Activated naive CD8-positive, alpha-beta T cell treated with anti-CD3 and anti-CD28 coated beads, Interleukin-2, amount 50 U/mL, for 16 hours (primary cell): ENCODE measurements at places on chromosomes 3 and 15.

- DNase-seq = no peak
These were observed 37.8 kb downstream of the BOC start for GRCh38 chr3:113249111-113249510.

- no peak for DNase-seq
These were observed 319.8 kb upstream of the LRRFIP2 start for GRCh38 chr3:37494216-37494615.

- DNase-seq = no peak
These were observed 9.2 kb downstream of the SHC4 start for GRCh38 chr15:48954538-48954937.

- DNase-seq = no peak
These were observed 617.5 kb downstream of the TBL1XR1 start for GRCh38 chr3:176579711-176580185.

DNA sequence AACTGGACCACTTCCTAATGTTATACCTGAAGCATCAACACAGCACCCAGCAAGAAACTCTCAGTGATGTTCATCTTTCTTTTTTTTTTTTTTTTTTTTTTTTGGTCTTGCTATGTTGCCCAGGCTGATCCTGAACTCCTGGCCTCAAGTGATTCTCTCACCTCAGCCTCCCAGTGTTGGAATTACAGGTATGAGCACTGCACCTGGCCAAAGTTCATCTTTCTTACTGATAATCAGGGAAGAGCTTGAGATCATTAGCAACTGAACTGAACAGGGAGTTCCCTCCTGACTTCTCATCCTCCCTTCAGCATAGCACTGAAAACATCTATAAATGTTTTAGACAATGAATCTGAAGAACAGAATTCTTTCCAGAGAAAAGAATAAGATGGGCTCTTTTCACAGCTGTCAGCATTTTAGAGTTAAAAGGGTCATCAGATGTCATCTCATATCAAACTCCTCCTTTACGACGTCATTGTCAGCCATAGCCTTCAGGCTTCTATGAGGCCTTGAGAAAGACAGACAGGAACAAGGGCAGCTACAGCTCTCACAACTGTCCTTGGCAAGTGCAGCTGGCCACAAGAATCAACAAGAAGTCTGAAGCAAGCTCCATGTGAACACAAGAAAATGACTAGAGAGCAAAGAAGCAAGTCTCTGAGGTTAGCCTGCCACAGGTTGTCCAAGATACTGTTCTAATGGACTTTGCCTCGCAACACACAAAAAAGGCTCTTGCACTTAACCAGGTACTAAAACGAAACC is 33.8 kb downstream of the SCAP start:
- no peak for DNase-seq

- no peak for DNase-seq
These were observed 35.3 kb downstream of the KCNH8 start for GRCh38 chr3:19183584-19183983.

DNA sequence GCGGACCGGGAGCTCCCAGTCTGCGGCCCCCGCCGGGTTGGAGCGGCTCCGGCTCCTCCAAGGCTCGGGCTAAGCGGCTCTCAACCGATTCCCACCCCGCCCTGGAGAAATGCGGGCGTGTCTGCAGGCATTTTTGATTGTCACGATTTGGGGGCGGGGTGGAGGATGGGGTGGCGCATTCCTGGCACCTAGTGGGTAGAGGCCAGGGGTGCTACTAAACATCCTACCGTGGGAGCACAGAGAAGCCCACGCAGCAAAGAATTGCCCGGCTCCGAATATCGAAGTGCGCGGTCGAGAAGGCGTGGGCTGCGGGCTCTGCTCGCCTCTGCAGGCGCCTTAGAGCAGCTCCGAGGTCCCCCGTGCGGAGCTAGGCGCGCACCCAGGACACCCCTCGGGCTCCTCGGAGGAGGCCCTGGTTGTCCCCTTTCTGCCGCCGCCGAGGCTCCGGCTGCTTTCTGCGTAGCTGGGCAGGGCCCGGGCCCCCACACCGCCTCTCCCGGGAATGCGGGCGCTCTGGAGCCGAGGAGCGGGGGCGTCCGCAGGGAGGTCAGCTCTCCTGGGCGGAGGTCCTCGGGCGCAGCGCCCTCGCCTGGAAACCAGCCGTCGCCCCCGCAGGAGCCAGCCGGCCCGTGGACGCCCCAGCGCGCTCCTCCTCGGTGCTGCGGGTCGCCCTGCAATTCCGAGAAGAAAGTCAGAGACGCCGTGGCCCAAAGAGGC is 16.5 kb upstream of the LAMP3 start:
- no peak for DNase-seq

GRCh38 chr15:58065445-58066041 is at the start of gene ALDH1A2:
ALDH1A2 (minus strand) TSS chr15:58065711; CDS start chr15:58065650, 61 bp downstream.
- no peak for DNase-seq

DNA sequence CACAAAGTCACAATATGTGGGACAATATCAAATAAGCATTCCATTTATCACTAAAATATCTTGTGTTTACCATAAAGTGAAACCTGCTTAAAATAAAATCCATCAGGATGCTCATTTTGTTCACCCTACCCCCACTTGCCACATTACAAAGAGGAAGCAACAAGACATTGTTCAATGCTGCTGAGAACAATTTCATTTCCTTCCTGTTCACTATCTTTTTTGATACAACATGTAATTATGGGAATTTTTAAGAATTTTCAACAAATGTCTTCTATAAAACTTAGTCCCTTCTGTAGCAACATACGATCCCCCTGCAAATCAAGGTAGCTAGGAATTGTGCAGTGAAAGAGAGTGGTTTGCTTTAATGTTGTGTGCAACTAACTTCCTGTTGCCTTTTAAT is 34.9 kb upstream of the GPR160 start:
- DNase-seq = no peak

DNA sequence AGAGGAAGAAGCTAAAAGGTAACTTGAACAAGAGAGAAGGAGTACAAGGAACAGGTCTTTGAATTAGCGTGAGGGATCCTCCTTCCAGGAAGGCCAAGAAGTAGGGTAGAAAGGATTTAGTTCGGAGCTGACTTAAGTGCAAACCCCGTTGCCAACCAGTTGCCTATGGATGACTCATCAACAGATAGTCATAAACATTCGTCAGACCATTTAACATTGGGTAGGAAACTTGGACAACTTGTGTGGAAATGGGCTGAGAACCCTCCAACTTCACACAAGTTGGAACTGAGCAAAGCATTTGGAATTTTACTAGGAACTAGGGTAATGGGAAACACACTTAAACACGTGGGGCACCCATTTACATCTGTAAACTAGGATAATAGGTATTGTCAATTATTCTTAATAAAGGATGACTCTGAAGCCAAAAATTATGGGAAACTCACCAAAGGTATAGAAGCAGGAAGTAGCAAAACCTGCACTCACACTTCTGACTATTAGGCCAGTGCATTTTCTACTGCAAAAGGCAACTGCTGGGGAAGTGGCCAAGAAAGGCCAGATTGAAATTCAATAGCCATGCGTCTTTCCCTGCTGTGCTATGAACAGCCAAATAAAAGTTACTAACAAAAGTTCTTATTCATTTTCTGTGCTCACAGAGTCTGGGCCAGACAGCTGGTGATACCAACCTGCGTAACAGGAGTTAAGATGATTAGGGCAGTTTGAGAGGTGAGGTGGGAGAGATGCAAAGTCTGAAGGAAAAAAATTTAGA is 174.5 kb upstream of the TMC3 start:
- no peak for DNase-seq

- DNase-seq = no peak
These were observed 36.1 kb upstream of the XIRP1 start for GRCh38 chr3:39228496-39228895.

GRCh38 chr15:71117714-71118305 is 2.5 kb downstream of the THSD4 start:
- no peak for DNase-seq

DNA sequence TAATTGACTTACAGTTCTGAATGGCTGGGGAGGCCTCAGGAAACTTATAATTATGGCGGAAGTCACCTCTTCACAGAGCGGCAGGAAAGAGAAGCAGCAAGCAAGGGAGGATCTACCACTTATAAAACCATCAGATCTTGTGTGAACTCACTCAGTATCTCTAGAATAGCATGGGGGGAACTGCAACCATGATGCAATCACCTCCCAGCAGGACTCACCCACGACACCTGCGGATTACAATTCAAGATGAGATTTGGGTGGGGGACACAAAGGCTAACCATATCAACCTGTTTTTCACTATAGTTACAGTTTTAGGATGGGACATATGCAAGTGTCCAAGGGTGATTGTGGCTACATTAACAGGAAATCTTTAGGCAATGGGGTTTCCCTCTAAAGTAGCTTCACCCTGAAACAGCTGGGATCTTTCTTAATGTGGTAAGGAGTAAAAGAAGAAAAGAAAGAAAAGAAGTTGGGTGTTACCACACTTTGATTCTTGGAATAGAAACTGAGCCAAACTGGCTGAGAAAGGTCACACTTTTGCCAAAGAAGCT is 453.8 kb downstream of the OTOL1 start:
- DNase-seq = no peak

GRCh38 chr15:62719316-62719715 is 323.2 kb upstream of the TPM1 start:
- DNase-seq = no peak

GRCh38 chr3:24012589-24013269 is 67.6 kb downstream of the NR1D2 start:
- no peak for DNase-seq

DNA sequence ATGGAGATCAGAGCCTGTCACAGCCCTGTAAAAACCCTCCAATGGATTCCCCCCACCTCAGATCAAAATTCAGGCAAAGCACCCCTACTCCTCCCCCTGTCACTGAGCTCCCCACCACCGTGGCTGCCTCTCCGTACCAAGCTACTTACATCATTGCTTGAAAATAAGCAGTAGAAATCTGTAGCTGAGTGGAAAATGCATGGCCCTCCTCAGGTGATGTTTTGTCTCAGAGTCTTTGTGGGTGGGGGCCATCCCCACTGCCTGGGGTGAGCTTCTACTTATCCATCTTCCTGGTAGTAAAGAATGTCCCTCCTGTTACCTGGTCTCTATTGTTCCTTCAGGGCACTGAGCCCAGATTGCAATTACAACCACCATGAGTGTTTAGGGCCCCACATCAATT is 34.5 kb downstream of the SLCO2A1 start:
- no peak for DNase-seq

GRCh38 chr3:188220988-188221818 is 67.2 kb downstream of the LPP start:
- no peak for DNase-seq

- DNase-seq = no peak
These were observed 150.0 kb downstream of the NFKBIZ start for GRCh38 chr3:101999177-101999779.

DNA sequence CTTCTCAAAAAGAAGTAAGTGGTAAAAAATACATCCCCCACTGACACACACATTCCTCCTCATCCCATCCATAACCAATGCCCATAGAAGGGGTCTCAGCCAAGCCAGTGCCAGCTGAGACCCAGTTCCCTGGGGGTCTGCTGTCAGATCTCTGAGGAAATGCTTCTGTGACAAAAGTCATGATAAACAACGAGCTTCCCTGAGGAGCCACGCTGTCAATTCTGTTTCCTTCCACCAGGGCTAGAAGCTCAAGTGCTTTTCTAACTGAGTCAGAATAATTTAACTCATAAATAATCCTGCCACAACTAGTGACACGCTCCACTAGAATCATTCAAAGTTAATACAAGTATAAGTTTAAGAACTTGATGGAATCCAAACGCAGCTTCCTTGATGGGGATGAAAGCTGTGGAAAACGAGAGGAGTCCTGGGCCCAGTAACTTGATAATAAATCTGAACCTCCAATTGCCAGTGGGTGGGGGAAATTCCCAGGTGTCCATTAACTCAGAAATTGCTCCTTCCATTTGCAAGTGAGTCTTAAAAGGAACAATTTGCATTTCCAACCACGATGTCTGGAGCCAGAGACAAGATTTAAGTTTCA is 348.7 kb upstream of the LMCD1 start:
- no peak for DNase-seq

- no peak for DNase-seq
These were observed 425.9 kb upstream of the ONECUT1 start for GRCh38 chr15:53216036-53216435.

DNA sequence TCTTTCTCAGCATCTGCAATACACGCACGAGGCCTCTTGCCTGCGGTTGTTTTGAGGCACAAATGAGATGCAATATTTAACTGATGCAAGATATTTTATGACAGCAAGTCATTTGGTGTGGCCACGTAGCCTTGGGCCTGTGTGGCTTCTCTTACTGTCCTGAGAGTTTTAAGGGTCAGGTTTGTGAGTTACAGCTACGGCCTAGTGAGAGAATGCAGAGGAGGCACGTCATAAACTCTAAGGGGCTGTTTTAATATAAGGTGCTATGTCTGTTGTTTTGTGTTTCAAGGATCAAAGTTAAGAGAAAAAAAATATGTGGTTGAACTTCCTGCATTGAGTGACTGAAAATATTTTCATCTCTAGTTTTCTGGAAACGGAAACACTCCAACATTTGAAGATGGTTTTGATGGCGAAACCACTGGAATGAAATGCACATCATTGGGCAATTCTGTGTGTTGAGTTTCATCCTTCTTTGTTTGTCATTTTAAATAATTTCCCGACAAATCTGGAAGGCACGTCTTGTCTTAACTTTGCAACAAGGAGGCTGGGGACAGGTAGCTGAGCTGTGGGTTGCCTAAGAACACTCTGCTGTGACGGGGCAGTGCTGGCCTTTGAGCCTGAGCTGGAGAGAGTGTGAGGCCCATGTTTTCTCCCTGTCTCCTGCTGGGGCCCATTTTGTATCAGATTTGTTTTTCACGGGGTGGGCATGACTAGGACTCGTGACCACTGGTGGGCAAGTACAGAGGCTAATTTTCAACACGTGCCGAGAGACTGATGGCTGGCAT is 5.1 kb downstream of the APBA2 start:
- DNase-seq = no peak

- no peak for DNase-seq
These were observed 80.1 kb downstream of the CCNL1 start for GRCh38 chr3:157079676-157080369.

- DNase-seq = no peak
These were observed 25.0 kb downstream of the MCCC1 start for GRCh38 chr3:183074261-183074660.

DNA sequence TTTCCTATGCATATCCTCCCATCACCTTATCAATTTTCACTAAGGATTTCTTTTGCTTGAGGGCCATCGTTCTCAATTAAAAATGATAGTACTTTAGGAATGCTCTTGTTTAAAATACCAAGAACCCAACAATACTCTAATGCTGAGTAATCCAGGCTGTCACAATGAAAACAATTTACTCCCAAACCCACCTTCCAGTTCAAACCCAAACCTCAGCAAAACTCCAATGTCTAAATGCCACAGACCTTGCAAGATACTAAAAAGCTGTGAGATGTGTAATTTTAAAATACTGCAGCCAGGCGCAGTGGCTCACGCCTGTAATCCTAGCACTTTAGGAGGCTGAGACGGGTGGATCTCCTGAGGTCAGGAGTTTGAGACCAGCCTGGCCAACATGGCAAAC is 889.8 kb downstream of the ROBO1 start:
- no peak for DNase-seq

- DNase-seq = no peak
These were observed 67.0 kb upstream of the IMPG2 start for GRCh38 chr3:101387351-101387750.

DNA sequence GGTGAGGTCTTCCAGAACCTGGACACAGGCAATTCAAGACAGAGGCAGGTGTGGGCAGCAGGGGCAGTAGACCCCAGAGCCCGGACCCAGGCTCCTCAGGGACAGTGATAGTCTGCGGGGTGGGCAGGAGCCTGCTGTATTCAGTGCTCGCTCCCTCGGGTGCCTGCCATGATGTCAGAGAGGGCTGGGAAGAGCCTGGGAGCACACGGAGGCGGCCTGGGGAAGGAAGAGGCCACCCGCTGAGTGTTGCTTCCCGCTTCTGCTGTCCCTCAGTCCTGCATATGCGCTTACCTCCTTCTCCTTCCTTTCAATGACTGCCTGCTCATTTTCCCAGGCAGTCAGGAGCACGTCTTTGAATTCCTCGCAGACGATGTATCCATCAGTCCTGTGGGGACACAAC is 22.8 kb downstream of the TMEM43 start:
- no peak for DNase-seq
